ENCODE measurements at places on chromosomes 5 and 9.

- no peak for DNase-seq
Measured at GRCh38 chr9:89706731-89707191, 101.9 kb downstream of the GADD45G start.

DNA sequence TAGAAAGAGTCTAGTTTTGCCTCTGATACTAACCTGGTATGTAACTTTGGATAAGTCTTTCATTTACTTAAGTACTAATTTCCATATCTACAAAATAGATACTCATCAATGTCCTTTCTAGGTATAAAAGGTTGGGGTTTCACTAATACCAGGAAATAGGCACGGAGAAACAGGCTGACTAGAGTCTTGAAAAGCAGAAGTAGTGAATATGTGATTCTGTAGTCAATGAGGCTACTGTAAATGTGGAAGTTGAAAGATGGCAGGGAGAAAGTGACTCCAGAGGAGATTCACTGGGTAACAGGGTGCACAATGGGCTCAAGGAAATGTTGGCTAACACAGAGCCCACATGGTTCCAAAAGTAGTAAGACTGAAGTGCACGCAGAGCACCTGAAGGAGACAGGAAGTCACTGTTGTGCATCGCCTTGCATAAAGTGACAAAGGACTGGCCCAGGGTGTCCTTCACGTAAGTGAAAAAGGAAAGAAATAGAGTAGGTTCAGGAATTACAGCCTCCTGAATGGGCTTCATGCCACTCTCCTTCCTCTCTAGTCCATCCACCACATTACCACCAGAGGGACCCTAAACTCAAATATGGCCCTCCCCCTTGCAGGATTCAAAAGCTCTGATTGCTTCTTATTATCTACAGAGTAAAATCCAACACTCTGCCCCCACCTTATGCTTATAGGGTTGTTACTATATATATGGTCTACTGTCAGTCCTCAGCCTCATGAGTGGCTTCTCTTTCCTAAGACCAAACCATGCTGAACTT, 288.0 kb upstream of the SMARCA2 start:
- no peak for DNase-seq

- peak; percentile 98 for DNase-seq
Measured at GRCh38 chr9:37465249-37466036, at the start of gene ZBTB5. ZBTB5 (minus strand) TSS chr9:37465450; CDS start chr9:37442551, 22,899 bp downstream.

DNA sequence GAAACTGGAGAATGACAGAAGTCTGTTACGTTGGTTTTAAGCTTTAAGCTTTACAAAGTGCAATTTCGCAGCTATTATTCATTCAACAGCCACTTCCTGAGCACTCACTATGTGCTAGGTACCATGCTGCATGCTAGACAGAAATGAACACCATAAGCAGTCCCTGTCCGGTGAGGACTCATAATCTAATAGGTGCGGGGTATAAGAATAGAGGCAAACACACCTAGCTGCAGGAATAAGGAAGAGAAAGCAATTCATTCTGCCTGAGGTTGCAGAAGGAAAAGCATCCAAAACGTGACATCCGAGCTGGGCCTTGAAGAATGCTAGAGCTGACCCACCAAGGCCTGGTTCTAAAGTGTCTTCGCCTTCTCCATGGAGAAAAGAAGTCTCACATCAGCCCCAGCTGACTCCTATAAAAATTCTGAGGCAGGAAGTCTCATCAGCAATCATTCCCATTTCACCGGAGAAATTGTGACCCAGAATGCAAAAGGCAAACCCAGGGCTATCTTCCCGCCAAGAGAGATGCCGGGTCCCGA, 542 bp downstream of the FKBP15 start:
- no peak for DNase-seq

GRCh38 chr5:36712706-36713105, 106.3 kb downstream of the SLC1A3 start:
- no peak for DNase-seq

GRCh38 chr9:89502671-89503070, 4.8 kb upstream of the SEMA4D start:
- no peak for DNase-seq

DNA sequence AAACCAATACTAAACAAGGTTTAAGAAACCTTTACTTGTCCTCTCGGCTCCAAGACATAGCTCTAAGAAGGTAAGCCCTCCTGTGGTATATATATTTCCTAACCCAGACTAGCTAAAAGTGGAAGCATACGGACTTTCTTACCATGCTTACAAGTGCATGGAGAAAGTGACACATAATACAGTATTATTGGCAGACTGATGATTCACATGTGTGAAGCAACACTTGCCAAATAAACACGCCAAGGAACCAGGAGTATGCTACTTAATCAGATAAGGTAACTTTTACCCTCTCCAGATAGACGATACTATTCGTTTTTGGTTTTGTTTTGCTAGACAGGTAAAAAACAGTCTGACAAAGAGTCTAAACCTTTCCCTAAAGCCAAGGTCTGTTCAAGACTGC, 264.1 kb downstream of the MLLT3 start:
- no peak for DNase-seq

Measured in CD4-positive, alpha-beta T cell treated with Interleukin-17A for 4 hours (primary cell).